Neuronal stem cell (in vitro differentiated cells): ENCODE measurements at places on chromosomes 2 and 18.

DNA sequence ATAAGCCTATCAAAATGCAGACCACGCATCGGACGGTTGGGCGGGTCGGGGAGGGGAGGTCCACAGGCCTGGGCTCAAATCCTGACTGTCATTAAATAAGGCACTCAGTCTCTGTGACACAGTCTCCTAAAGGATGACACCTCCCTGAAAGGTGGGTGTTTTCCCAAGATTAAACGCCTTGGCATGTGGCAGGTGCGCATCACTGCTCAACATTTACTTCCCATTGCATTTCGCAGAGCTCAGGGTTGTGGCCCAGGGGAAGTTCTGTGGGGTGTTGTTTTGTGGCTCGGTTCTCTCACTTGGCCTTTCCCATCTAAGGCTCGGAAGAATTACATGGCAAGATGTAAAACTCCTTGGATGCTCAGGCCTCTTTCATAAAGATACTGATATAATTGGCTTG lies 107.4 kb downstream of the NCK2 start:
- DNase-seq: no peak

DNA sequence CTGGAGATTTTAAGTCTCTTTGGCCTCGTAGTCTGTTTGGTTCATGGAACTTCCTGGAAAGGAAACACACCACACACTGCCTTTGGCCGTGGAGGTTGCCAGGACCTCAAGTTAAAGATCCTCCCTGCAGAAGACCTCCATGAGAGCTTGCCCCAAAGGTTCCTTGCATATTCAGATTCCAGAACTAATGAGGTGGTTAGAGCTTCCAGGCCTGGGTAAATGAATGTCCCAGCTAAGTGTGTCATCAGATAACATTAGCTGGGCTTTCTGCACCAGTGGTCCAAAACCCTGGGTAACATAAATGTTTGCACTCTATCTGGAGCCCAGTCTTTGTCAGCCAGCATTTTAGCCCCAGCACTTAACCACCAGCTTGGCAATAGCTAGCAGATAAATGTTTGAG lies 122.1 kb upstream of the EML6 start:
- DNase-seq: no peak

DNA sequence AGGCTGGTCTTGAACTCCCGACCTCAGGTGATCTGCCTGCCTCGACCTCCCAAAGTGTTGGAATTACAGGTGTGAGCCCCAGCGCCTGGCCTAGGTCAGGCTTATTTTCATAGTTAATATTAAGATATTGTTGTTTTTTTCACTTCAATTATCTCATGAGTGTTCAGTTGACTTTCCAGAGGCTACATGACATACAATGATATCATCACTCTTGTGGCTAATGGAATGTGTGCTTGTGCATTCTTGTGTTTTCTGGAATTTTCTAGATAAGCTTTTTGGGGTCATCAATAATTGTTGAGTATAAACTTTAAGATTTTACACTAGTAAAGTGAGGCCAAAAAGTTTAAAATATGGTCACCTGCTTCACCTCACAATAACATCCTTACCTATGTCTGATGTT lies 180.9 kb downstream of the FIGN start:
- no peak for DNase-seq

DNA sequence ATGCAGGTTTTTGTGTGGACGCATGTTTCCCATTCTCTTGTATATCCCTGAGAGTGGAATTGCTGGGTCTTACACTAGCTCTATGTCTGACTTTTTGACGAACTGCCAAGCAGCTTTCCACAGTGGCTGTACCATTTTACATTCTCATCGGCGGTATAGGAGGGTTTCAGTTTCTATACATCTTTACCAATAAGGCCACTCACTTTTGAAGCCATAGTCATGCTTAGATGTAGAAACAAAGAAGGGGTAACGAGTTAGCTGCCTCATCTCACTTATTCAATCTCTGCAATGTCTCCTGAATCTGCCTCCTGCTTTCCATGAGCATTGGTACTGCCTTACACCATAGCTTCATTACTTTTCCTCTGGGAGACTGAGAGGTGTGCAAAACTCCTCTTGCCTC lies 47.4 kb downstream of the MMADHC start:
- DNase-seq: no peak

DNA sequence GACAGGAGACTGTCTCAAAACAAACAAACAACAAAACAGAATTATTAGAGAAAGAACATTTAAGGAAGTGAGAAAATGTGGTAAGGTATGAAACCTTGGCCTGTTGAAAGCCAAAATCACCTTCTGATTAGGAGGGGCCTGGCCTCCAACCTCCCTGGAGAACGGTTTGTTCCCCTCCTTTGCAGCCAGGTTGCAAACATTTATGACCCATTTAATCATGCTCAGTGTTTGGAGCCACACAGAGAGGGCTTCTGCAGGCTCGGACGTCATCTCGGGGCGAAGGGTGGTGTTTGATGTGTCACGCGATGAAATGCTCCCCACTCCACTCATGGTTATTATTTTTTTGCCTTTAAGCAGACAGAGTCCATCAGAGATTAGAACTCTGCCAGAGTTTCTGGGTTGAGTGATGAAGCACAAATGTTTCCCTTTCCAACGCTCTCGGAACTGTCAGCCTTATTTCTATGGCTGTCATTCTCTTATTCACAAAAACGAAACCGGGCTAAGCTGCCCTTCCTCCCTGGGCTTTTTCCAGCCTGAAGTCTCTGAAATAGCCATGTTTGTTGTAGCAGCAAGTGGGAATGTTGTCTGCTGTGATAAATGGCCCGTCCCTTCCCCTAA lies 33.6 kb upstream of the ROCK2 start:
- DNase-seq: no peak

GRCh38 chr2:200439981-200440380 lies 69.9 kb downstream of the KCTD18 start:
- no peak for DNase-seq

GRCh38 chr2:226023383-226023782 lies 623.9 kb downstream of the NYAP2 start:
- DNase-seq: no peak

GRCh38 chr2:108946442-108946841 lies 42.6 kb downstream of the EDAR start:
- DNase-seq: no peak

DNA sequence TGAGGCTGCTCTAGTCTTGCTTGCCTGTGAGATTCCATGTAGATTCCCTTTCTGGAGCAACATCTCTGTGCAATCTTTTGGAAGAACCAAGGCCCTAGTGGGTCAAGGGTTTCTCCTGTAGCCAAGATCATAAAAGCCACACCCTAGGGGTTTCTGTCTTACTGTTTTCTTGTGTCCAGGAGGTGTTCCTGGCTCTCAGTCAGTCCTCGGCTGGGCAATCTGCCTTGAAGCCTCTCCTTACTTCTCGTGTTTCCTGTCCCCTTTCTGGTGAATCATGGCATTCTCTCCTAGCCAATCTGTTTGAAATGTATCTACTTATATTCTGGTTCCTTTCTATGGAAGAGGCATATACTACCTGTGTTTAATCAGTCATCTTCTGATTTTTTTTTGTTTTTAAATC lies 484.8 kb upstream of the UBE2E3 start:
- DNase-seq: no peak

DNA sequence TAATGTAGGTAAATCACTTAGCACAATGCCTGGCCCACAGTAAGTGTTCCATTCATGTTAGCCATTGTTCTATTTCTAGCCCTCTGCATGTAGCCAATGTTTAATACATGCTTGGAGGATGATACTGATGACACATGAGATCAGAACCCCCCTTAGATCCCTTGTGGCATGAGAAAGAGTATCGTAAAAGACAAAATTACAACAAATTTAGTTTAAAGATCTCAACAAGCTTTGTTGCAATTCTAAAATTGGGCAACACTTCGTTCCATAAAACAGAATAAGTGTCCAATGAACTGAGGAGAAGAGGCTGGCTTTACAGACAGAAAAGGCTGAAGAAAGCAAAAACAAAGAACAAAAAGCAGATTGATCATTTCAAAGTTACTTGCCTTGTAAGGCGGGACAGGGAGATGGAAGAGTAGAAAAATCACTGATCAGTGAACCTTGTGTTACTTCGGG lies 148.7 kb upstream of the SLC1A4 start:
- no peak for DNase-seq

GRCh38 chr18:59834267-59834666 lies 65.5 kb upstream of the PMAIP1 start:
- DNase-seq: no peak

GRCh38 chr2:99689145-99689742 lies 199.4 kb upstream of the REV1 start:
- no peak for DNase-seq

GRCh38 chr2:96195410-96196066 lies 13.1 kb downstream of the STARD7 start:
- DNase-seq: no peak

DNA sequence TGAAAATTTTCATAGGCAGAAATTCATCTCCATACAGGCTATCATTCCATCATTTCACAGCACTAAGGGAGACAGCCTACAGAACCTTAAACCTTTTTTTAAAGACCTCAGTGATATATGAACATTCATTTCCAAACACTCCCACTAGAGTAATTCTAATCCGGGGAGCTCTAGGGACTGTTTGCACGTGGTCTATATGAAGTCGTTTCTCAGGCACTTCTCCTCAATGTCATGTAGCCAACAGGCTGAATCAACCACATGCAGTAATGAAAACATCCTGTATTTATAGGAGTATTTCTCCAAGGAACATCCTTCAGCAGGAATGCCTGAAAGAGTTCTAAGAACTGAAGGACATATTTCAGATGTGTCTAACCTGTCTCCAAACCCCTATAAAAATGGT lies 97.3 kb upstream of the CREB1 start:
- no peak for DNase-seq

GRCh38 chr18:36406805-36407204 lies 109.3 kb downstream of the FHOD3 start:
- DNase-seq: no peak

DNA sequence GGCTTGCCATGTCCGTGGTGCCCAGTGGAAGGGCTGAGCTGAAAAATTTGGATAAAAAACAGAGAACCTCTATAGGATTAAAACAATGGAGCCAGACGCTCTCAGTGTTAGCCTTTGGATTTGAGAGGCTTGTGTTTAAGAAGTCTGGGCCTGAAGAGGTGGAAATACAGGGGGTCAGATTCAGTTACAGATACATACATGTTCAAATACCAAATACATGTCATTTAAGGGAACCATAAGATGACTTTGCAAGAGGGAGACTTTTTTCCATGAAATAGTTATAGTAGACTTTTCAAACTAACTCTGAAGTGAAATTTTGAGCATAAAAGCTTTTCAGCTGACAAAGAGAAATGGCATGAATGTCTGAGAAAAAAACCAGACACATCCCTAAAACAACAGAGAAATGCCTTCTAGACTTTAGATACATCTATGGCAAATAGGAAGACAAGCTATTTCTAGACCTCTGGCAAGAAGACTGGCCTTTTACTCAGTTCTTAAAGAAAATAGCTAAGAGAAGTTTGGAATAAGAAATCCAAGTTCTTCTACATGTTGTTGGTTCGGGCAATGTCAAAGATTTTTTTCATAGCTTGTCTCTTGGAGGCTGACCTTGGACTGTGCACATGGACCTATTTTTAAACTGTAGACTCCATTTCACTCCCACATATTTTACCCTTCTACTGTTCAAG lies 112.9 kb downstream of the LTBP1 start:
- no peak for DNase-seq

DNA sequence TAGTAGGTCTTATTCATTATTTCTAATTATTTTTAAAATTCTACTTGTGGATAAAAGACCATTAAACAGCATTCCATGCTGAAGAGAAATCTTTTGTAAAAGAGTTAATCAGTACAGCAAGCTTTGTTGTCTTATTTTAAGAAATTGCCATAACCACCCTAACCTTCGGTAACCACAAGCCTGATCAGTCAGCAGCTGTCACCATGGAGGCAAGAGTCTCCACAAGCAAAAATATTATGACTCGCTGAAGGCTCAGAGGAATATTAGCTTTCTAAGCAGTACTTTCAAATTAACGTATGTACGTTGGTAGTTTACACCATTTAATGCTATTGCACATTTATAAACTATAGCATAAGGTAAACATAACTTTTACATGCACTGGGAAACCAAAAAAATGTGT lies 650.5 kb upstream of the LINC00305 start:
- no peak for DNase-seq

DNA sequence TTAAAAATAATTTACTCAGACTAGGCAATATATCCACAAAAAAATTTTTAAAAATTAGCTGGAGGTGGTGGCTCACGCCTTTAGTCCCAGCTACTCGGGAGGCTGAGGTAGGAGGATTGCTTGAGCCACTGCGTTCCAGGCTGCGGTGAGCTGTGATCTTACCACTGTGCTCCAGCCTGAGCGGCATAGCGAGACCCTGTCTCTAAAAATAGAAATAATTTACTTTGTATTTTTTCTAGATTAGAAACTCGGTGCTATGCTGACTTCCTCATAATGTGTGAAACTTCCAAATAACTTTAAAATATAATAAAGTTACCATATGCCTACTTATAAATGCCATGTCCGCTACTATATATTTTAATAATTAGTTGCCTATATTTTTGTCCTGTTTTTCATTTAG lies 6.7 kb downstream of the PPIG start:
- DNase-seq: no peak

DNA sequence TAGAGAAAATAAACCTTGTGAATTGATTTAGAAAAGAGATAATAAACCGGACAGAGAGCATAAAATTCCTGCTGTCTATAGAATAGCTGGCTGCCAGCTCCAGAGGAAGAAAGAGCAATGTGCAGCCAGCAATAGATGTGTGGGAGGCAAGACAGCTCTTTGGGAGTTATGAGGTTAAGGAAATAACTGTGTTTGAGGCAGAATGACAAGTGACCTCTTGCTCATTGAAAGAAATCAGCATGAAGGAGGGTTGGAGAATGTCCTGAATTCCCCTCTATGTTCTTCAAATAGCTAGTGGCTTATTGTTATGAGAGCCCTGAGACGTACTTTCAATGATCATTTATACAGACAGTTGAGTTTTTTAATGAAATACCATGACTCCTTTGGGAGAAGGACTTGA lies 1009.9 kb upstream of the NXPH2 start:
- DNase-seq: no peak

GRCh38 chr2:158513841-158514240 lies 57.1 kb downstream of the PKP4 start:
- DNase-seq: no peak

GRCh38 chr2:70889716-70890037 lies 46.0 kb upstream of the ATP6V1B1 start:
- no peak for DNase-seq

DNA sequence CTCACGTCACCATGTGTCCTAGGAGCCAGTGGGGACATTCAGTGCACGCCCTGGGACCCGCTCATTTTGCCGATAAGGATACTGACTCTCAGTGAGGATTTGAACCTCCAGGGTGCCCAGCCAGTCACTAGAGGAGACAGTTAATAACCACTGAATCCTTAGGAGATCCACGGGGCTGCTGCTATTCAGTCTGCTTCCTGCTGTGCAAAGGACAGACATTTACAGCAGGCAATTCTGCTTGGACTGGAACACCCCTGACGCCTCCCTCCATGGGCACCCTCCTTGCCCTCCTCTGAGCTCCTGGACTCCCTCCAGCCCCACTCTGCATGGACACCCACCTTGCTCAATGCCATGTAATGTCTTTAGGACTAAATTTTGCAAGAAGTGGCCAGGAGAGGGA lies 265.5 kb downstream of the EIPR1 start:
- DNase-seq: no peak
